ENCODE measurements at places on chromosomes 5 and 9.
A peak's percentile ranks its signal among the peaks of the same experiment; 100 is the strongest.

- no peak for DNase-seq
Observed at GRCh38 chr9:96136992-96137670, 164.8 kb downstream of the HSD17B3 start.

DNA sequence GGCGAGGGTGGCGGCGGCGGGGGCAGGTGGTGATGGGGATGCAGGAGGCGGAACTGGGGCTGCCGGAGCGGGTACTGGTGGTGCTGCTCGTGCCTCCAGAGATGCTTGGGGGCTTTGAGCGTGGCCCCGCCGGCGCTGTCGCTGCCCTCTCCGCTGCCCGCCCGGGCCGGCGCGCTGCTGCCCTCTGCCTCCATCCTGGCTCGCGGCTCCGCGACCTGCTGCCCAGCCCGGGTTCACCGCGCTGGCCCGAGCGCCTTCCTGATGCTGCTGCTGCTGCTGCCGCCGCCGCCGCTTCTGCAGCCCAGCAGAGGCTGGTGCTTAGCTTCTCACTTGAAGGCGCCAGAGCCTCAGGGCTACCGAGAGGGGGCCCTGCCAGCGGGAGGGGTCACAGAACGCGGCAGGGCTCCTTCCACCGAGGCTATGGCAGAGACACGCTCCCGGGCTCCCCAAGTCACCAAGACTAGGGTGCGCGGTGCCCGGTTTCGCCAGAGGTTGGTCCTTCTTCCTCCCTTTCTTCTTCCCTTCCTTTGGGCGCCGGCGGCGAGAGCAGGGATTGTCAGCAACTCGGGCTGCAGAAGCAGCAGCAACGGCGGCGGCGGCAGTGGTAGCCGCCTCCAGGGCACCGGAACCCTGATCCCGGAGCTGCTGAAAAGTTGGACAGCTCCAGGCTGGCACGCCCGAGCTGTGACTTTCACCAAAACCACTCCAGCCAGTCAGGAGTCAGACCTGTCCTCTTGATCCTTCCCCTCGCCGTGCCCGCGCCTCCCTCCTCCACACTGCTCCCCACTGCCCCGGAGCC lies at the start of gene PDE4D:
Gene PDE4D, minus strand, starts transcription at position 298 of the 799 bp plus-strand sequence.
- no peak for DNase-seq

DNA sequence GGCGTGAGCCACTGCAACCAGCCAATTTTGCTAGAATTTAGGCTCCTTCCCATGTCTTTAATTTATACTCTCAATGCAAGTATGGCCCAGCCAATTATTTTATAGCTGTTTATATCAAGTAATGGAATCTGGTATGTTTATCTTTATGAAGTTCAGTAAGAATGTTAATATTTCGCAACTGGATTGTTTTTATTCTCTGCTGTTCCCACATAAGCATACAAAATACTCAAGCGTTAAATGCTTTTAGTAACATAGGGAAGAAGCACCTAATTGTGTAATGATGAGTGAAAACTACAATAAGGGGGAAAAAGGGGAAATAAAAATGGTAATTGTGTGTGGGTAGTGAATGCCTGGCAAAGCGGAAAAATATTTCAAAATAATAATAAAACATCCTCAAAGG lies 21.3 kb downstream of the PWWP2A start:
- DNase-seq = no peak

- no peak for DNase-seq
Observed at GRCh38 chr9:84229191-84229590, 111.4 kb downstream of the SLC28A3 start.

- DNase-seq = no peak
Observed at GRCh38 chr9:94110821-94111252, 26.6 kb downstream of the PTPDC1 start.

DNA sequence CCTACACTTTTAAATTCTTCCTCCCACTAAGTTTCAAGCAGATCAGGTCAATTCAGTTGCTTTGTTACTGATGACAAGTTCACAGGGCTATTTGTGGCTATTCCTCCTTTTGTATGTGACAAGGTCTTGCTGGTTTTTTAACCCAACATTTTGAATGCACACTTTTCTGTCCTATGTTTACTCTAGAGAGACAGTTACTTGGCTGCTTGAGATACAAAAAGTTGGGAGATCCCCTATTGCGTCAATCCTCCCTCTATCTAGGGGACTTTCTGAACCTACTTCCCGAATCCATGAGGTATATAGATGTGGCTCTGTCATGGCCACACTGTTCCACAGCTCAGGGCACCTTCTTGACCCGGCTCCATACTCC lies 386.7 kb downstream of the NTRK2 start:
- DNase-seq = no peak

- DNase-seq = peak; percentile 75
Observed at GRCh38 chr9:137021979-137022661, 5.9 kb downstream of the ABCA2 start.

- DNase-seq = no peak
Observed at GRCh38 chr5:149605998-149606724, 24.9 kb downstream of the ARHGEF37 start.
